Gastrocnemius medialis (tissue), 4 donors: ENCODE measurements at places on chromosomes 4 and X. TPM values are rescaled to one million over a fixed set of nuclear protein-coding genes. Genes with fewer than 3 reads are reported as not detected.

The CD40LG gene
- not detected for total RNA-seq

The CSN1S1 gene
- total RNA-seq = not detected

The UCP1 gene
- total RNA-seq = not detected

The HEPH gene
- 1.2 TPM for total RNA-seq

The MRPL1 gene
- 29.2 TPM for total RNA-seq

The VCX3B gene
- not detected for total RNA-seq

The CLCN5 gene
- 6.6 TPM for total RNA-seq

The MTTP gene
- total RNA-seq = 0.33 TPM

GRCh38 chrX:13381514-13381913 lies 61.7 kb upstream of the ATXN3L start:
- no peaks in the 10 kb centered on the region for H3K36me3 ChIP-seq
- no peaks in the 10 kb centered on the region for H3K4me1 ChIP-seq
- no peak overlapping the region for H3K27ac ChIP-seq
- H3K27me3 ChIP-seq = no peaks in the 10 kb centered on the region
- DNase-seq = no peak
- no peak overlapping the region for H3K4me3 ChIP-seq

- H3K27ac ChIP-seq = no peak overlapping the region
- no peak for DNase-seq
- peaks cover 9% of the 10 kb centered on the region for H3K4me1 ChIP-seq
- H3K36me3 ChIP-seq = no peaks in the 10 kb centered on the region
- no peaks in the 10 kb centered on the region for H3K27me3 ChIP-seq
Measured at GRCh38 chr4:156829201-156829873, 142.3 kb downstream of the PDGFC start.

GRCh38 chr4:80790152-80790551 lies 240.4 kb upstream of the BMP3 start:
- H3K4me1 ChIP-seq = no peaks in the 10 kb centered on the region
- H3K4me3 ChIP-seq = no peak overlapping the region
- H3K27me3 ChIP-seq = no peaks in the 10 kb centered on the region
- no peak overlapping the region for H3K27ac ChIP-seq

DNA sequence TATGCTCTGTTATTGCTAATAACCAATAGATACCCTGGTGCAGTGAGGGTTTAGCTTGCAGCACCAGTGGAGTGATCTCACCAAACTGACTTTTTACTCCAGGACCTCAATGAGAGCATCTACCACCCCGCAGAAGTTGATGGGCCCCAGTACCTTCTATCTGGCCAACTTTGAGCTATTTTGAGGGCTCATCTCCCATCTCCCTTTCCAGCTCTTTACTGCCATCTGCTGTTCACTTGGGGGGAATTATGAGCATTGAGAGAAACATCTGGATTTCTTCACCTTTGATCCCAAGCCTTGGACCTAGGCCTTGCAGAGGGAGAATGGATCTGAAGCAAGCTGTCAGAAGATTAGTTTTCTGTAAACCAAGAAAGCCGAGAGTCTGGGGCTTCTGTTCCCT lies 143.6 kb downstream of the TMEM164 start:
- H3K27me3 ChIP-seq = no peaks in the 10 kb centered on the region
- H3K4me3 ChIP-seq = no peak overlapping the region
- no peaks in the 10 kb centered on the region for H3K36me3 ChIP-seq
- peaks cover 25% of the 10 kb centered on the region for H3K4me1 ChIP-seq
- DNase-seq = no peak
- peak overlapping the region; percentile 74 for H3K27ac ChIP-seq

GRCh38 chrX:28701222-28701621 lies 114.0 kb downstream of the IL1RAPL1 start:
- H3K27ac ChIP-seq = no peak overlapping the region
- no peaks in the 10 kb centered on the region for H3K36me3 ChIP-seq
- no peak for DNase-seq
- H3K4me3 ChIP-seq = no peak overlapping the region
- H3K27me3 ChIP-seq = no peaks in the 10 kb centered on the region

GRCh38 chrX:45849261-45849862 lies 648.7 kb upstream of the DIPK2B start:
- no peak for DNase-seq
- no peak overlapping the region for H3K27ac ChIP-seq
- peaks cover 8% of the 10 kb centered on the region for H3K27me3 ChIP-seq
- H3K4me3 ChIP-seq = no peak overlapping the region
- no peaks in the 10 kb centered on the region for H3K4me1 ChIP-seq

DNA sequence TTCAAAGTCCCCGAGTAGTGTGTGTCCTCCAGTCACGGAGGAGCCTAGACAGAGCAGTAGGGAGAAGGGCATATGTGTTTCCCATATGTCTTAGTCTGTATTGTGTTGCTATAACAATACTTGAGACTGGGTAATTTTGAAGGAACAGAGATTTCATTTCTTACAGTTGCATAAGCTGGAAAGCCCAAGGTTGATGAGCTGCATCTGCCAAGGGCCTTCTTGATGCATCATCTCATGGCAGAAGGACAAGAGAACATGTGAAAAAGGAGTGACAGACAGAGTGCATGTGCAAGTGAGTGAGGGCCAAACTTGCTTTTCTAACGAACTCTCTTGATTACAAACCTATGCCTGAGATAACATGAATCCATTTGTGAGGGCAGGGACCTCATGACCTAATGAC lies 243.4 kb downstream of the ARHGAP10 start:
- H3K4me1 ChIP-seq = peaks cover 37% of the 10 kb centered on the region
- peak overlapping the region; percentile 62 for H3K27ac ChIP-seq
- H3K4me3 ChIP-seq = no peak overlapping the region
- peak; percentile 56 for DNase-seq

DNA sequence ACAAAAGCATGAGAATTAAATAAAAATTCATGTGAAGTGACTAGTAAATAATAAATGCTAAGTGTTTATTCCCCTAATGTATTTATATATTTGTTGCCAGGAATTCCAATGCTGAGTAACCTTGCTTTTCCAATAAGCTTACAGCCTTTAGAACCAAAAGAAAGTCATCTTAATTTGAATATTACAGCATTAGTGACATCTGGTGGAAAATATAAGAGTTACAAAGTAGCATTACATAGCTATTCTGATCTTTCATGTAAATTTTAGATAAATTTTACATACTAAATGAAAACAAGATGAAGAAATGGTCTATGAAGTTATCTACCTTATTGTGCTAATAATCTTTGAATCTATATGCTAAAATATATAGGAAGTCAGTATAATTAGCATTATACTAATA lies 10.4 kb downstream of the MAD2L1 start:
- no peak overlapping the region for H3K4me3 ChIP-seq
- no peaks in the 10 kb centered on the region for H3K36me3 ChIP-seq
- H3K4me1 ChIP-seq = peaks cover 26% of the 10 kb centered on the region
- peak overlapping the region; percentile 1 for H3K27ac ChIP-seq
- DNase-seq = no peak

- no peaks in the 10 kb centered on the region for H3K4me1 ChIP-seq
- no peak overlapping the region for H3K27ac ChIP-seq
- H3K27me3 ChIP-seq = no peaks in the 10 kb centered on the region
- no peak for DNase-seq
- H3K36me3 ChIP-seq = no peaks in the 10 kb centered on the region
Measured at GRCh38 chrX:120236687-120237479, 13.7 kb upstream of the ZBTB33 start.

- H3K4me1 ChIP-seq = no peaks in the 10 kb centered on the region
- H3K27ac ChIP-seq = no peak overlapping the region
- DNase-seq = no peak
- H3K4me3 ChIP-seq = no peak overlapping the region
Measured at GRCh38 chr4:108465886-108466500, 154.4 kb upstream of the RPL34 start.

GRCh38 chrX:77595848-77596247 lies 148.7 kb downstream of the FGF16 start:
- DNase-seq = no peak
- H3K4me3 ChIP-seq = no peak overlapping the region
- H3K36me3 ChIP-seq = no peaks in the 10 kb centered on the region
- H3K4me1 ChIP-seq = no peaks in the 10 kb centered on the region
- H3K27me3 ChIP-seq = no peaks in the 10 kb centered on the region

GRCh38 chr4:110527156-110527555 lies 51.2 kb downstream of the ENPEP start:
- H3K36me3 ChIP-seq = no peaks in the 10 kb centered on the region
- H3K27me3 ChIP-seq = no peaks in the 10 kb centered on the region
- H3K4me1 ChIP-seq = no peaks in the 10 kb centered on the region
- no peak overlapping the region for H3K27ac ChIP-seq

GRCh38 chrX:79065696-79066095 lies 78.8 kb upstream of the GPR174 start:
- no peaks in the 10 kb centered on the region for H3K27me3 ChIP-seq
- no peak overlapping the region for H3K27ac ChIP-seq
- no peak overlapping the region for H3K4me3 ChIP-seq
- H3K36me3 ChIP-seq = no peaks in the 10 kb centered on the region
- DNase-seq = no peak
- H3K4me1 ChIP-seq = no peaks in the 10 kb centered on the region

- no peaks in the 10 kb centered on the region for H3K27me3 ChIP-seq
- no peak for DNase-seq
- H3K4me1 ChIP-seq = no peaks in the 10 kb centered on the region
- no peak overlapping the region for H3K27ac ChIP-seq
- no peaks in the 10 kb centered on the region for H3K36me3 ChIP-seq
- no peak overlapping the region for H3K4me3 ChIP-seq
Measured at GRCh38 chrX:147960722-147961121, 20.4 kb upstream of the FMR1NB start.

GRCh38 chr4:169661761-169662160 lies 41.4 kb downstream of the CLCN3 start:
- no peak overlapping the region for H3K4me3 ChIP-seq
- H3K27ac ChIP-seq = peak overlapping the region; percentile 81
- peaks cover 60% of the 10 kb centered on the region for H3K4me1 ChIP-seq
- no peak for DNase-seq

DNA sequence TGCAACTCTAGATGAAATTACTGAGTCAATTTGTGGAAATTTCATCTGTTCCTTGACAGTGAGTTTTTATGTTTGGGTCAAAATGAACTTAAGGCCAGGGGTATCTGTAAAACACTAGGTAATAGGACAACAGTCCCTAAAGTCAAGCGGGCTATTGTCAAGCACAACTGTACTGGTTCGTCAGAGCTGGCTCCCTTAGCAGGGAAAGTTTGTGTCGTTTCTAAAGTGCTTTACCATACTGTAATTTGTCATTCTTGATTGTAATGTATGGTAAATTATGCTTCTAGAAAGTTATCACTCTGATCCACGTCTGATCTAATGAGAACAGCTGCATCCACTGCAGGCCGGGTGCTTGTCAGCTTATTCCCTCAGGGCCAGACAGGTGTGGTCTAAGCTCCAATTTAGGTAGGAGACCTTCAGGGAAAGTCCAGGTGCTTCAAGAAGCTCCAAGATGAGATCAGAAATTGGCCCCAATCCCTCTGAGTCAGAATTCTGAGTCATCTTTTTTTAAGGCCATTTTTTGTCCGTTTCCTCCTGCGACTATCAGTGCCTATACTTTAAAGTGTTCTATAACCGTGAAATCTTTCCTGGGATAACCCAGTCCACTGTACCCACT lies 92.2 kb downstream of the PALLD start:
- no peaks in the 10 kb centered on the region for H3K36me3 ChIP-seq
- peak overlapping the region; percentile 42 for H3K27ac ChIP-seq
- H3K27me3 ChIP-seq = no peaks in the 10 kb centered on the region
- DNase-seq = no peak
- peaks cover 20% of the 10 kb centered on the region for H3K4me1 ChIP-seq
- no peak overlapping the region for H3K4me3 ChIP-seq

- H3K4me1 ChIP-seq = no peaks in the 10 kb centered on the region
- H3K27me3 ChIP-seq = no peaks in the 10 kb centered on the region
- no peak overlapping the region for H3K27ac ChIP-seq
- no peak for DNase-seq
- H3K4me3 ChIP-seq = no peak overlapping the region
- H3K36me3 ChIP-seq = no peaks in the 10 kb centered on the region
Measured at GRCh38 chr4:47499700-47500099, 14.6 kb downstream of the ATP10D start.

- DNase-seq = no peak
- H3K4me1 ChIP-seq = no peaks in the 10 kb centered on the region
- H3K36me3 ChIP-seq = no peaks in the 10 kb centered on the region
- no peak overlapping the region for H3K4me3 ChIP-seq
Measured at GRCh38 chr4:56130606-56131155, 181.9 kb downstream of the CEP135 start.

- no peak overlapping the region for H3K27ac ChIP-seq
- no peak for DNase-seq
- H3K27me3 ChIP-seq = no peaks in the 10 kb centered on the region
- H3K4me1 ChIP-seq = no peaks in the 10 kb centered on the region
- no peaks in the 10 kb centered on the region for H3K36me3 ChIP-seq
Measured at GRCh38 chr4:147709999-147710398, 21.9 kb upstream of the ARHGAP10 start.

DNA sequence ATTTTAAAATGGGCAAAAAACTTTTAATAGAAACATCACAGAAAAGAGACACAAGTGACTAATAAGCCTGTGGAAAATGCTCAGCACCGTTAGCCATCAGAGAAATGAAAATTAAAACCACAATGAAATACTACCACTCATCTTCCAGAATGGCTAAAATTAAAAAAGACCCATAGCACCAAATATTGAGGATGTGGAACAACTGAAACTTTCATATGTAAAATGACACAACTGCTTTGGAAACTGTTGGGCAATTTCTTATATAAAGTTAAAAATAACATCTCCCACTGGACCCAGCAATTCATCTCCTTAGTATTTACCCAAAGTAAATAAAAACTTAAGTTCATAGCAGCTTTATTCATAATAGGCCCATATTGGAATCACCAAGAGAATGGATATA lies 94.2 kb downstream of the TENM3 start:
- no peaks in the 10 kb centered on the region for H3K36me3 ChIP-seq
- no peak for DNase-seq
- H3K27me3 ChIP-seq = no peaks in the 10 kb centered on the region
- H3K4me1 ChIP-seq = no peaks in the 10 kb centered on the region
- H3K27ac ChIP-seq = no peak overlapping the region

GRCh38 chrX:131951166-131951565 lies 71.9 kb upstream of the STK26 start:
- H3K36me3 ChIP-seq = no peaks in the 10 kb centered on the region
- H3K27ac ChIP-seq = no peak overlapping the region
- no peak for DNase-seq
- no peaks in the 10 kb centered on the region for H3K4me1 ChIP-seq
- peaks cover 4% of the 10 kb centered on the region for H3K27me3 ChIP-seq

DNA sequence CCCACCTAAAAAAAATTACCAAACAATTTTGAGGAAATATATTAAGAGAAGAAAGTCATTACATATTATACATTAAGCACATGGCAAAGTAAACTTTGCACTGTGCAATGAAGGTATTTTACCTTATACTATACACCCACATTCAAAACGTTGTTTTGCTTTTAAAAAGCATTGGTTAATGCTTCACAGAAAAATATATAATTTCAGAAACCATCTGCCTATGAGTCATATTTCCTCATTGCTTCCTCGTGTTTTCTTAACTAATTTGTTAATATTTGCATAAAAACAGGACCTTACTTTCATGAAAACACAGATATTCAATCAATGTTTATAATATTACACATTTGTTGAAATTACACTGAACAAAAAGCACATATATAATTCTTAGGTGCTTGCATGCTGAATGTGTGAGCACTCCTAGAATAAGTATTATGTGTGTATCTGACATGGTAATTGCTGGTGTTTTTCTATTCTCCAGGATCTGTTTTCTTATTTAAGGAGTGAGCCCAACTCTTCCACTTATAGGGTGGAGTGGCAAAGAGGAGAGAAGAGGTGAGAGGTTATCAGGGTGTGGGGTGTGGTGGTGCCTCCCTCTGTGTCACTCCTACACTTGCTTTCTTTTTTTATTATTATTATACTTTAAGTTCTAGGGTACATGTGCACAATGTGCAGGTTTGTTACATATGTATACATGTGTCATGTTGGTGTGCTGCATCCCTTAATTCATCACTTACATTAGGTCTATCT lies 95.1 kb upstream of the IQCM start:
- no peak for DNase-seq
- no peaks in the 10 kb centered on the region for H3K4me1 ChIP-seq
- H3K36me3 ChIP-seq = no peaks in the 10 kb centered on the region
